ENCODE measurements at places on chromosomes 2 and 18.
A peak's percentile ranks its signal among the peaks of the same experiment; 100 is the strongest.

- no peak for ATAC-seq
Measured at GRCh38 chr18:49709347-49709690, 104.0 kb downstream of the ACAA2 start.

DNA sequence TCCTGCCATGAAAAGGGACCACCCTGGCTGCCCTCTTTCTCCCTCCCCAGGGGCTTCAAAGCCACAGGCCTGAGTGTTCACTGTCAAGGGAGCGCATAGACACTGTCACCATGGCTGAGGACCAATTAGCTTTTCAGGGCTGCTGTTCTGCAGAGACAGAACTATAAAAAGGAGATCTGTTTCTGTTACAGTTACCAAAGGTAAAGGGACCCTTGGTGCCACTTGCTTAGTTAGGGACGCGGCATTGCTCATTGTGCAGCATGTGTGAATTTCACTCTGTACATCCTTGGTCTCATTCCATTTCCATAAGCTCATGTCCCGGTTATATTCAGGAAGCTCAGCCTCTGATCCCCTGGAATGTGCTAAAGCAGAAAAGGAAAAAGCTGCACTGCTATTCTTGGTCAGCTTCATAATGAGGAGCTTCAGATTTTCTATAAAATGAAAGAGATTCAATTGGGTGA lies 55.5 kb upstream of the RNF152 start:
- ATAC-seq = peak; percentile 38

DNA sequence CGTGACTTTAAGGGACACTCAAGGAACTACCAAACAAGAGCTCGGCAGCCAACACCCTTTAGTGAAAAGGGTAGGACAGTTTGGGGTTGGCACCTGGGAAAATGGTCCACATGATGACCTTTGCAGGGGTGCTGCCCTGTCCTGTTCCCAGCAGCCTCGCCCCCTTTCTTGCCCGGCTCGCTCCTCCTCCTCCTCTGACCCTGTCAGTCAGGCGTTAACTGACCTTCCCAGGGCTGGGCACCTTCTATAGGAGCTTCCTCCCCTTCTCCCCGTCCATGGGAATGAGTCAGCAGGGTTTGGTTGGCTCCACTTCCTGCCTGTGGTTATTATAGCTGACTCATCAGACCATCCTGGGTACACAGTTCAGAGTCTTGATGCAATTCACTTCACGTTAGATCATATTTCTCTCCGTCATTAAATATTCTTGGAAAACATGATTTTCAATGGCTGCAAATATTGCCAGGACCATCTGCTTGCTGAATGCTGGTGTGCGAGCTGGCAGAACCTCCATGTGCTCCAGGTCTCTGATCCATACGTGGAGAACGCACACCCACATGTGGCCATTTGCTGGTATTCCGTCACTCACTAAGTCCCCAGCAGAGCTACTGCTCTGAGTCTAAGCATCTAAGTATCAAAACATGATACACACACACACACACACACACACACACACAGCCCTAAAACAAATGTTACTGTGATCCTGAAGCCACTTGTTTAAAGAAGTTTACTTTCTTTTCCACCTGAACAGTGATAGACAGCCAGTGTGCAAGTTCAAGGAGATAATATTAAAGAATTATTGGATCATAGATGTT lies 185.0 kb downstream of the ANAPC1 start:
- ATAC-seq = peak; percentile 97

GRCh38 chr18:41917181-41917580 lies 37.9 kb upstream of the PIK3C3 start:
- no peak for ATAC-seq

- no peak for ATAC-seq
Measured at GRCh38 chr18:9666548-9666947, 41.6 kb upstream of the RAB31 start.
